Activated effector memory CD4-positive, alpha-beta T cell treated with anti-CD3 and anti-CD28 coated beads, Interleukin-2, amount 50 U/mL, for 16 hours (primary cell): ENCODE measurements at places on chromosomes 4 and X.

- no peak for DNase-seq
These were observed 136.3 kb downstream of the AMMECR1 start for GRCh38 chrX:110181459-110182137.

DNA sequence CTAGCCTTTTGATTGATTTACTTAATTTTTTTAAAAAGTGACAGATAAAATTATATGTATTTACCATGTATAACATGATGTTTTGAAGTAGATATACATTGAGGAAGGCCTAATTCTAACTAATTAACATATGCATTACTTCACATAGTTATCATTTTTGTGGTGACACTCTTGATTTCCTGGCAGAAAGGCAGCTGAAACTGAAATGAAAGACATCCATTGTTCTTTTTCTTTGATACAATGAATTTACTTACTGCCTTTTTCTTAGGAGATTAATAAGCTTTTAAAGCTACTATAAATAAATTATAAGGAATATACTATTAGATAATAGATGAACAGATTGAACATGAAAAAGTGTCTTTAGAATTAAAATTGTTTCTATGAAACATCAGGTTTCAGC lies 26.7 kb downstream of the ANKRD50 start:
- DNase-seq = no peak

DNA sequence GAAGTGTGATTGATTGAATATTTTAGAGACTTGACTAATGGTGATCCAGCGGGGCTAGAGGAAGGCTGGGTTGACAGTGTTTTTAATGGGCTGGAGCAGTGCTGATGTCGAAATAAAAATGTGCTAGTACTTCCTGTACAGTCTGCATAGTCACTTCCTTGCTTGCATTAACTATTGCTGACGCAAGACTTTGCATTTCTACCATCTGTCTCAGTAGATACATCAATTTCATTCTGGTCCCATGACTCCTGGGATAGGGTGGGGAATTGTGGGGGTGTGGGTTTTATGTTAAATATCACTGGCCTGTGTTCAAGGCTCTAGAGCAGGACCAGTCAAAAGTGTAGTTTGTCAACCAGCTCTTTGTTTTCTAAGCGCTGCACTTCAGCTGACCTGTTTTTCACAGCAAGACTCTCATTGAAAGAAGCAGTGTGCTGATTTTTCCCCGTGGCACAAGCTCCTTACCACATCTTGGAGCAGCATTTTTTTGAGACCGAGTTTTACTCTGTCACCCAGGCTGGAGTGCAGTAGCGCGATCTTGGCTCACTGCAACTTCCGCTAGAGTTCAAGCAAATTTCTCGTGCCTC lies 35.2 kb upstream of the PHEX start:
- no peak for DNase-seq

DNA sequence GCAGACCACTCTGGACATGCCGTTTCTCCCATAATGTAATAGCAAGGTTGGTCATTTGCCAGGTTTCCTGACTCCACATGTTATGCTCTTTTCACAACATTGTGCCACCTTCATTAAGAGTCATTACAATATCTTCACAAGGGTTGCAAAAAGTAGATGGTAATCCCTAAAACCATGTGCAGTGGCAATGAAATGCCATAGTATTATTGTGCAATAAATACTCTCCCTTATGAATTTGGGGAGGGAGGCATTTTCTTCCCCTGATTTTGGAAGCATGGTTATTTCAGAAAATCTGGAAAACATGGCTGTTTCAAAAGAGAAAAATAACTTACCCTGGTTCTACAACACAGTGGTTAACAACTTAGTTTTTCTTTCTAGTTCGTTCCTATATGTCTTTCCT lies 75.1 kb downstream of the BLTP1 start:
- no peak for DNase-seq

DNA sequence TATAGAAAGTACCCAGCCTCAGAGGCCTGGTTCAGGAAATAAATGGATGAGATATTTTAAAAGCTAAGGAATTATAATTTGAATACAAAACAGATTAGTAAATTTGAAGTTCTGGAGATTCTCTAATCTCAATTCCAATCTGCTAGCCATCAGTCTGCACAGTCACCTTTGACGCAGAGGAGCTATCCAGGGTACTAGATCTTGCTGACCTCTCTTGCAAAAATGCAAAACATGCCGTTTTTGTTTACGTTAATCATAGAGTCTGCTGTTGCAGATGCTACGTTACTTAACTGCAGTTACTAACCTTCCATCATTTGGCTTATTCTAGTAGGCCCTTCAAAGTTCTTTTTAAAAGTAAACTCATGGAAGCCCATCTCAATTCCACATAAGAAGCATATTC lies 10.4 kb downstream of the CCSER1 start:
- no peak for DNase-seq

DNA sequence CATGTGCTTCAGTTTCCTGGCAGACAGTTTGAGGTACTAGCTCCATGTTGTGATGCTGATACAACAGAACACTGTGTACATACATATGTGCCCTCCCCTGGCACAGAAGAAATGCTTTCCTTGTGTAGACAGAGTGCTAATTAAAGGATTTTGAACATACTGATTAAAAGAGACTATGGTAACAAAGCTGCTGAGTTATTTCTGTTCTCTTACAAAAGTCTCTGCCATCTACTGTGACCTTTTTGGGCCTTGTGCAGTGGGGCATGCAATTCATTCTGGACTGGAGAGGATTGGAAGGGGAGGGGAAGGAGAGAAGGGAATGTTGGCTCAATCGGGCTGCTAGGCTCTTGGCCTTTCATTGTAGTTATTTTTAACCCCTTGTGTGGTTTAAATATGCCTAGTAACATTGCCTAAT lies 6.0 kb downstream of the PDLIM5 start:
- no peak for DNase-seq

GRCh38 chr4:20984576-20984836 lies 284.2 kb downstream of the PACRGL start:
- DNase-seq = no peak

GRCh38 chr4:4333265-4333706 lies 43.2 kb downstream of the ZBTB49 start:
- peak; percentile 51 for DNase-seq

DNA sequence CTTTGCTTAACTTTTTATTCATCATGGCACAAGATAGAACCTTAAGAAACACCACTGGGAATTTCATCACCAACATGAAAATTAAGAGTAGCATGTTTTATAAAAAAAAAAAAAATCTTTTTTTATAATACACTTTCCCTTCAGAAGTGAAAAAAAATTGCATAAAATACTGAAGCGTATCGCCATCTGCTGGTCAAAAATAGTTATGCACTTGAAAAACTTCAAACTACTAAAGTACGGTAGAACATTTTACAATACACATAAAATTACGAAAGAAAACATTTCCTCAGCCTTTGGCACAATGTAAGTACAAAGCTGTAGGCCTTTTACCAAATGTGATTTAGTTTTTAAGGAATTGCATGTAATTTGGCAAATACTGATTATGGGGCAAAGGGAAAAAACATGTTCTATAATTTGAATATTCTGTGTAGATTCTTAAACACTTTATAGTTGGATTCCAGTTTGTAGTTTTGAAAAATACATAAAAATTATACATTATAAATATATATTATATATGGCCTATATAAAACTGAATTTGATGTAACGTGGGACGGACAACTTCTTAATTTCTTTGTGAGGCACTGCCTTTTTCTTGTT lies 26.5 kb downstream of the HCCS start:
- DNase-seq = no peak

DNA sequence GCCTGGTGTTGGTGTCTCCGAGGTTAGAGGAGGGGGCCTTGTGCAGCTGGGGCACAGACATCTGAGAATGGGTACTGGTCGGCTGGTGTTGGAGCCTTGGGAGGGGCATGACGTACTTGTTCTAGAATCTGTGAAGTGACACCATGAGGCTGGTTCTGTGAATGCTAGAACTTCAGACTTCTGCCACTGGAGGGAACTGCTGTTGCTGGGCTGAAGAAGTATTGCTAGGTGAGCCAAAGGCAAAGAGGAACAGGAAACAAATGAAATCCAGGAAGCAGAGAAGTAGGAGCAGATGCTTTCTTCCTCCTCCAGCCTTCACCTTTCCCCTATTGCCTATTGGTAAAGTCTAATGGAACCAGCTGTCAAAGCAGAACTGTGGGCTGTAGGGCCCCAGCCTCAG lies 120.9 kb upstream of the DDIT4L start:
- DNase-seq = no peak

GRCh38 chr4:75122424-75123014 lies 189.6 kb downstream of the PARM1 start:
- no peak for DNase-seq

DNA sequence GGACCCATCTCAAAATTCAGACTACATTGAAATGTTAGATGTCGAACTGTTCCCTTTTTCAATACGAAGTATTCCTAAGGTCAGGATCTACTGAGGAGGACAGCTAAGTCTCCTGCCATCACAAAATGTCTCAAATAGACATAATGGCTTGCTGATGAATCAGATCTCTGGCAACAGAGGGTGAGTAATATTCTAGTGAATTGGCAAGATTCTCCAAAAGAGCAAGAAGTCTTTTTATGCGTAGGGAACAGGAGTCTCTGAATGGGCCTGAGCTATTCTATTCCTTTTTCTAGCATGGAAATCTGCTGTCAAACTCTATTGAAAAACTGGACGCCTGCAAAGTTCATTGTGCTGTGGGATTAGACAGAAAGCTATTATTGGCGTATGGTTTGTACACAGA lies 145.4 kb downstream of the FNIP2 start:
- no peak for DNase-seq

DNA sequence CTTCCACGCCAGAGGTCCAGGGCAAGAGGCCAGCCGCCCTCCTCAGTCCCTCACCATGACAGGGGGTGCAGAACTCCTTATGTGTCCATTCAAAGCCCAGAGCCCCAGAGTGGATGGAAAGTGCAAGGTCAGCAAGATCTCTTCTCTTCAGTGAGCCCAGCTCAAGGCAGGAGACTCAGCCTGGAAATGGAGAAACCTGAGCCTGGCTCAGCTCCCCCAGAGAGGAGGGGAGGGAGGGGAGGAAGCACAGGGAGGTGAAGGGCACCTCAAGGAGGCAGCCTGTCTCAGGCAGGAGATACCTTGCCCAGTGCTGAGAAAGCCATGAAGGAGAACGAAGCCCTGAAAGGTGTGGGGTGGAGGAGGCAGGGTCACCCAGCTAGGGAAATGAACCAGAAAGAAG lies 121.8 kb upstream of the PJA1 start:
- DNase-seq = no peak

DNA sequence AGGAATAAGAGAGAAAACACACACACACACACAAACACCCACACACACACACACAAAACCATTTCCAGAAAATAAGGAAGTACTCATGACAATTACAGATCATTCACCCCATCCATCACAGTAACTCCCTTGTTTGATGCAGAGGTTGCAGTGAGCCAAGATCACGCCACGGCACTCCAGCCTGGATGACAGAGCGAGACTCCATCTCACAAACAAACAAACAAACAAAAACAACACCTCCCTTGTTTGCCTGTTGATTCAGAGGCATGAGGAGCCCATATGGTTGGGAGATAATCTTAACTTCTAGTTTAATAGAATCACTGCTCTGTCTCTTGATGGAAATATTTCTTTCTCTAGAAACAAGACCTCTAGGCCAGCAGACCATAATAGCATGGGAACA lies 2043.5 kb upstream of the AGA start:
- no peak for DNase-seq

DNA sequence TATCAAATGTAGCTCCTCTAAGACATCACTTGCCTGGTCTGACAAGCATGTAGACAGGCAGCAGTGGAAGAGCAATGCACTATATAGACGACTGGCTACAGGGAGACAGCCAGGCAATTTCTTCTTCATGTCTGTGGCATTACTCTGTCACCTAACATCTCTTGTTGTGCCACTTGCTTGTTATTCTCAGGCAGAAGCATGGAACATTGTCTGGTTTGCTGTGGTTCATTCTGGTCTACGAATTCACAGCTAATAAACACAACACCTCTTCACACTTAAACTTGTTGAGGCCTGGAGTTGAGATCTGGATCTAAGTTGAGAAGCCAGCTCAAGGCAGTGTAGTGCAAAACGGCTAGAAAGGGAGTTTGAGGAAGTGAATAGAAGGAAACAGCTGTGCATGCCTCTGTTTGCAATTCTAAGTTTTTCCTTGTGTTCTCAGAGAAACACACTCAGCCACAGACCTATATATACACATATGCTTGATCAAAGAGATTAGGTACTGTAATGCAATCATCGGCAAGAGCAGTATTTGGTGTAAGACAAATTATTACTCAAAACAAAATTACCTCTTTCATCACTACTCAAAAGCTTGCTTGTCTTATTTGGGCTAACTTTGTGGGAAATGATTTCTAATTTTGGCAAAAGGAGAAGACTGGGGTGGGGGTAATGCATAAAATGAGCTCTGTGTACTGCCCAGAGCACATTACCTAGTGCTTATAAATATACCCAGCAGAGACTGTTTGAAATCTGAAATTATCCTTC lies 243.8 kb downstream of the PPP3CA start:
- DNase-seq = no peak

DNA sequence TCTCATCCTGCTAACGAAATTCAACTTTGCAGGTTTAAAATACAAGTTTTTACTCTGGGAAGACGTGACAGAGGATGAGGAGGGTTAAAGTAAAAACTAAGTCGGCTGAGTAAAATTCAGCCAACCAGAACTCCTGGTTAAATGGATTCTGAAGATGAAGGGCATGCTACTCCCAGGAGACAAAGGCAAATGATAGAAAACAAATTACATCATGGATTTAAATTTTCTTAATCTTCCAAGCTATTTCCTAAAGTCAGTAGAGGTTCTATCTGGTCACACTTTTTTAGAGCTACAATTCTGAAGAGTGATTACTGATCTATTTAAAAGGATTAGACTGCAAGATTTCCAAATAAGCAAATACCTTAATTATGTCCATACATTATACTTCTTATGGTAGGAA lies 47.9 kb downstream of the ZNF827 start:
- no peak for DNase-seq

GRCh38 chr4:143294310-143294709 lies 42.4 kb upstream of the GAB1 start:
- DNase-seq = no peak

DNA sequence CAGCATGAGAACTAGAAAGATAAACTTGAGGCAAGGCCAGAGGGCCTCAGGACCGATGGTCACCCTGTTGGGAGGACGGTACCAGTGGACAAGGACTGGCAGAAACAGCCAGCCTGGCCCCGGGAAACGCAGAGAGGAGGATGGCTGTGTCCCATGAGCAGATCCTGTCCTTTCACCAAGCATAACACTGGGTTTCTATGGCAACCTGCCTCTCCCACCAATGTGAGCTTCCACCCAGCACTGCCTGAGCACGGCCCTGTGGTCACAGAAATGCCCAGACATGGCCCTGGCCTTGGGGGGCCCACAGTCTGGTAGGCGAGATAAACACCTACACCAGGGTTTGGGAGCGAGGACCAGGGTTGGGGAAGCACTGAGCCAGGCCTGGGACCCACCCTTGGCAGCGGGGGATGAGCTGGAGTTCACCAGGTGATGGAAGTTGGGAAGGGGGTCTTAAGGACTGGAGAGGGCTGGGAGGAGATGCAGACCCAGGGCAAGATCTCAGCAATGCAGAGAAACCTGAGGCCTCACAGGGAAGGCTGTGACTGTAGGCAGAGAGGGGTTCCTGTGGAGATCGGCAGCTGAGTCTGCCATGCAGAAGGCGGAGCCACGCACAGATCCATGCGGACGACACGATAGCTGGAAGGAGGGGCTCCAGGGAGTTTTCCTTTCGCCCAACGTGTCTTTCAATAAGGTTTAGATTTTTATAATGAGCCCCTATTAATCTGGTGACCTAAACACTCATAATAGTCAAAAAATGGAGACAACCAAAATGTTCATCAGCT lies 32.7 kb upstream of the CRMP1 start:
- no peak for DNase-seq

- no peak for DNase-seq
These were observed 25.6 kb downstream of the KDM6A start for GRCh38 chrX:44898411-44899221.
